ENCODE measurements at places on chromosomes 12 and 14.
A peak's percentile ranks its signal among the peaks of the same experiment; 100 is the strongest.

DNA sequence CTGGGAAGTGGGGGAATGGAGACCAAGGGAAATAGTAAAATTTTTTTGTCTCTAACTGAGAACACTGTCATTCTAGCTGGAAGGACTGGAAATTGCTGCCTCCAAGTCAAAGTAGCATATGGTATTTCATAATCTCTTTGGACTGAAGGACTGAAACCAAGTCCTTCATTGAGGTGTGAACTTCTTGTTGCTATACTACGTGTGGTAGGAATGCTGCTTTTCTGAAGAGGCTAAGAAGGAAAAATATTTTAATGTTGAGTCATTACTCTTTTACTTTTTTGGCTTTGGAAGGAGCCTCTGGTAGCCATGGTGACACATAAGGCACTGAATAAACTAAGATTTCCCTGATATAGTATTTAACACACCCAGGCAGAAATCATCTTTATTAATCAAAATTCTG, 465.4 kb downstream of the NPAS3 start:
- DNase-seq, result no peak

- DNase-seq, result no peak
Observed at GRCh38 chr14:77245820-77246219, 25.2 kb downstream of the NGB start.

GRCh38 chr12:114864837-114865551, 181.0 kb upstream of the TBX3 start:
- no peak for DNase-seq

GRCh38 chr14:98871796-98872195, 400.2 kb downstream of the BCL11B start:
- no peak for DNase-seq

GRCh38 chr14:58633831-58634230, 3.9 kb upstream of the DACT1 start:
- DNase-seq, result no peak

DNA sequence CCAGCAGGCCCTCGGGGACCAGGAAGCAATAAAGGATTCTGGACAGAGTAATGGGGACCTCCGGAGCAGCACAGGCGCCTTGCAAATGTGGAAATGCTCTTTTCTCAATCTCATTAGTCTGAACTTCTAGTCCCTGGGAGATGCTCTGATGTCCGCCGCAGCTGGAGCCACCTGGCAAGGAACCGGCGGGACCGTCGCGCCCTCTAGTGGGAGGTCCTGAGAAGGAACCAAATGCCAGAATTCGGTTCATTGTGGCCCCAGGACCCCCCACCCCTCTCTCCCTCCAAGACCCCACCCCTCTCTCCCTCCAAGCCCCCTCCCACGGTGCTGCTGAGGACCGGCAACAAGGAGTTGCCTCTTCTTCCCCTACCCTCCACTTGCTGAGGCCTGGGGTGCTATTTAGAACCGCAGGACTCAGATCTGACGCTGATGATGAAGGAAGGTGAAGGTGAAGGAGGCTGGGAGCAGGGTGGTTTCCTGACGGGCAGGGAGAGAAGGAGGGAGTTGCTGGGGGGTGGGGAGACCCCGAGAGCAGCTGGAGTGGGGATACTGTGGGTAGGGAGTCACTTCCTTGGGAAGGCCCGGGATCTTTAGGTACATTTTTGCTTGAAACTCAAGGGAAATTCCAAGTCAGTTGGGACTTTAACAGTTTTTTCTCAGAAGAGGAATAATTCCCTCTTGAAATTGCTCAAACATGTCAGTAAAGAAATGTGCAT, 42.5 kb downstream of the SMIM41 start:
- peak; percentile 36 for DNase-seq

GRCh38 chr14:20503898-20504297, 1.4 kb upstream of the RNASE10 start:
- DNase-seq, result no peak

DNA sequence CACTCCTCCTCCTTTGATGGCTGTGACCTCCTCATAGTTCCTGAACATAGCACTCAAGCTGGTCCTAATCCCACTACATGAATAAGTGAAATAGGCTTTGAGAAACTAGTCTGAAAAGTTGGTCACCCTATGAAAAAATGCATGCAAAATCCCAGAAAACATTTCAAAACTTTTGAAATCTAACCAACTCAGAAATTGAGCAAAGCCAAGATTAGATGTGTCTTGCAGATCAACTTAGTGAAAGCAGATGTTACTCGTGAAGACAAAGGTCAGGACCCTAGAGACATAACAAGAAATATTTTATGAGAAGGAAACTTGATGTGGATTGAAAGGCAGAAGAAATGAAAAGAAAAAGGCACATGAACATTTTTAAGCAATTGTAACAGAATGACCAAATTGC, 63.3 kb downstream of the TSHR start:
- DNase-seq, result no peak

DNA sequence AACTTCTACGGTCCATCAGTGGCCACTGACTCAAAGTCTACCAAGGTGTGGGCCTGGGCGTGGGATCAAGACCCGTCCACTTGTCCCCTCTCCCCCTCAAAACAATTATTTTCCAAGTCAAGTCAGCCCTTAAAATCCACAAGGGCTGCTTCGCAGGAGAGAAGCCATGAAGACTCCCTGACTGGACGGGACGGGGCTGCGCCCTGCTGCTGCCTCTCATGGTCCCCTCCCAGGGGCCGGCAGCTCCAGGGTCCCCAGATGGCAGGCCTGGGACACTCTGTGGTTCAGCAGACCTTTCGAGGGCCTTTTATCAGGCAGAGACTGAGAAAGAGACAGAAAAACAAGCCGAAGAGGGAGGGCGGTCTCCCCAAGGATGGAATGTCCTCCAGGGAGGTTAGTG, 10.8 kb downstream of the NGB start:
- DNase-seq, result no peak

GRCh38 chr14:36524874-36525745, 5.1 kb upstream of the NKX2-1 start:
- no peak for DNase-seq

DNA sequence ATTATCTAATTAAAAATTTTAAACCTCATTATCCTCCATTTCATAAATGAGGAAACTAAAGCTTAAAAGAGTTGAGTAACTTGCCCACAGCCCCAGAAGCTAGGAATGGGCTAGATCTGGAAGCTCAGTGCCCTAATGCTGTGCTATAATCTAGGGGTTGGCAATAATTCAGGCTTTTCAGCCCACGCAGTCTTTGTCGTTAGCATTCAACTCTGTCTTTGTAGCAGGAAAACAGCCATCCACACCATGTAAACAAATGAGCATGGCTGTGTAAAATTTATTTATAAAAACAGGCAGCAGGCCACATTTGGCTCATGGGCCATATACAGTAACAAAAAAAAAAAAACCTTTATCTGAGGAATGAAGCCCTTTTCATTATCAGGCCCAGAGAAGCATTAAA, 92.4 kb upstream of the OVCH1 start:
- DNase-seq, result no peak

All from stimulated activated CD8-positive, alpha-beta memory T cell treated with anti-CD3 and anti-CD28 coated beads, Interleukin-2, amount 100 ng/mL, for 1 hour (primary cell).